ENCODE measurements at places on chromosomes 3 and 15.
A peak's percentile ranks its signal among the peaks of the same experiment; 100 is the strongest.

- DNase-seq = no peak
Observed at GRCh38 chr15:96657096-96657495, 326.6 kb downstream of the NR2F2 start.

DNA sequence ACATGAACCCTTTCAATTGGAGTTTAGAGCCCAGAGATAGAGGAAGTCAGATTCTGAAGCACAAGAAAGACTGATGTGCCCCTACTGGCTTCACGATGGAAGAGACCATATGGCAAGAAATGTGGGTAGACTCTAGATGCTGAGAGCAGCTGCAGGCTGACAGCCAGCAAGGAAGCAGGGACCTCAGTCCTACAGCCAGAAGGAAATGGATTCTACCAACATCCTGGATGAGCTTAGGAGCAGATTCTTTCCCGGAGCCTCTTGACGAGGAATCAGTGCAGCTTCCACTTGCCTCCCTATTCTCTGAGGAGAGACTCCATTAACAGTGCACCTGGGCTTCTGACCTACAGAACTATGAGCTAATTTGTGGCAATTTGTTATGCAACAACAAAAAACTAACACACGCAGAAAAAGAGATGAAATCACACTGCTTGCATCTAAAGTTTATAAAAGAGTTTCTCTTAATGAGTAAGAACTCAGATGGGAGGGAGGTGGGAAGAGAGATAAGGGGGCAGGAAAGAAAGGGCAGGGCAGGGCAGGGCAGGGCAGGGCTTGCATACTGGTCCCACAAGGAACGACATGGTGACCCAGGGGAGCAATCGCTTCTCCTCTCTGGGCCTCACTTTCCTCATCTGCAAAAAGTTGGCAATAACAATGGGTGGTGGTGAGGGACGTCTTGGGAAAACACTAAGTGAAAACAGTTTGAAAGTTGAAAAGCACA is 440.9 kb downstream of the FOXP1 start:
- DNase-seq = peak; percentile 30

DNA sequence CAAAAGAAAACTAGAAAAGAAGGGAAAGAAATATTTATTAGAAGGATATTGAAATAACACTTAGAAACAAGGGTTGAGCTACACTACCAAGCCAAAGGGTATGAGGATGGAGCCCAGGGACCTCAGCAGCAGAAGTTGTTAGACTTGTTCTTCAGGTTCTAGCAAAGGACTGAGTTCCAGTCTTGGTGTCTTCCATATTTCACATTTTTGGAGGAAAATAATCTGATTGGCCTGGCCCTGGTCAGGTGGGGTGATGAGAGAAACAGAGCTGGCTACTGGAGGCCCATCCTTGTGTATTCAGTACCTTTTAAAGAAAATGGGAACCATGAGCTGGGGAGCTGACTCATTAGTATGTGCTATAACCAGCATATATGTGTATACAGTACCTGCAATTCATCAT is 28.2 kb downstream of the PPP4R2 start:
- DNase-seq = peak; percentile 11

- no peak for DNase-seq
Observed at GRCh38 chr15:51193526-51193925, 98.8 kb upstream of the TNFAIP8L3 start.

- no peak for DNase-seq
Observed at GRCh38 chr15:32908872-32909271, 191.1 kb downstream of the GREM1 start.

- DNase-seq = peak; percentile 65
Observed at GRCh38 chr3:171375666-171376595, 84.3 kb downstream of the TNIK start.

- no peak for DNase-seq
Observed at GRCh38 chr3:24174614-24175013, 229.5 kb downstream of the NR1D2 start.

DNA sequence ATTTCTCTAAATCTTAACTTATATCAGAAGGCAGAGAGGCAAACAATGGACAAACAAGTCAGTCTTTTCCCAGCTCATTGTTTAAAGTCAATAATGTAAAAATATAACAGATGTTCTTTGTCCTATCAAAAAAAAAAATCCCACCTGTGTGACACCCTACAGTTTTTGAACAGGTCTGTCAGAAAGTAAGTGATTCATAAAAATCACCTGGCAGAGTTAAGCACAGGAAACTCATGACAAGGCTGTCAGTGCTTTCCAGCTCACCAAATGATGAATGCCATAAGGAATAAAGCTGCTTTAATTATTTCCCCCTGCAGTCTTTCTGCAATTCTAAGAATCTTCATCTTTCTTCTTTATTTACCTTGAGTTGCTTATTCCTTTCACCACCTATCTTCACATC is 30.3 kb downstream of the ROBO1 start:
- DNase-seq = no peak

DNA sequence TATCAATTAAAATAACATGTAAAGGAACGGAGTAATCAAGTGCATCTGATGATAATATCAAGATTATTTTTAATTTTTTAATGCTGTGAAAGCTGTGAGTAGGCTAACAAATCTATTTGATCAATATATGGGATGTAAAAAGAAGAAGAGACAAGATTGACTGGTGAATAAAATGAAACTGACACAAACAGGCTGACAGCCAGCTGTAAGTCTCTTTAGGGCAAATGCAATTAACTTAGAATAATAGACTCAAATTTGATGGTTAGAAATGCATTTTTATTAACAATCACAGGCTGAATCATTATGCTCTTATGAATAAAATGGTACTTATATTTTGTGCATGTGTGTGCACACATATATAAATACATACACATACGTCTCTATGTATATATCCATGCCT is 68.0 kb downstream of the MDFIC2 start:
- DNase-seq = no peak

DNA sequence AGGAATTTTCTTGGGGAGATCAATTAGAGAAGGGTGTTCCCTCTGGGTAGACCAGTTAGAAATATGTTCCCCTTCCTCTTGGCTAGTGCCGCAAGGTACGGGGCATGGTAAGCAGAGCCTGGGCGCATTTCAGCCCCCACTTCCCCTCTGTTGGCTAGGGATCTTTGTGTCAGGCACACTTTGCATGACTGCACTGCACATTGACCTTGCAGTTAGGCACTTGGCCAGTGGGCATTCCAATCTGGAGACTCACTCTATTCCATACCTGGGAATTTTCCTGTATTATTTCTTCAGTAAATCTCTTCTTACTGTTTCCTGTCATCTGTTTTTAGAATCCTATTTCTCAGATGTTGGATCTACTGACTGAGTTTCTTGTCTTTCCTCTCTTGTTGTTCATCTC is 30.0 kb upstream of the CACNA1D start:
- DNase-seq = peak; percentile 90

GRCh38 chr3:120816728-120817127 is 74.2 kb downstream of the GTF2E1 start:
- no peak for DNase-seq

GRCh38 chr3:43180694-43181093 is 74.8 kb upstream of the POMGNT2 start:
- no peak for DNase-seq

DNA sequence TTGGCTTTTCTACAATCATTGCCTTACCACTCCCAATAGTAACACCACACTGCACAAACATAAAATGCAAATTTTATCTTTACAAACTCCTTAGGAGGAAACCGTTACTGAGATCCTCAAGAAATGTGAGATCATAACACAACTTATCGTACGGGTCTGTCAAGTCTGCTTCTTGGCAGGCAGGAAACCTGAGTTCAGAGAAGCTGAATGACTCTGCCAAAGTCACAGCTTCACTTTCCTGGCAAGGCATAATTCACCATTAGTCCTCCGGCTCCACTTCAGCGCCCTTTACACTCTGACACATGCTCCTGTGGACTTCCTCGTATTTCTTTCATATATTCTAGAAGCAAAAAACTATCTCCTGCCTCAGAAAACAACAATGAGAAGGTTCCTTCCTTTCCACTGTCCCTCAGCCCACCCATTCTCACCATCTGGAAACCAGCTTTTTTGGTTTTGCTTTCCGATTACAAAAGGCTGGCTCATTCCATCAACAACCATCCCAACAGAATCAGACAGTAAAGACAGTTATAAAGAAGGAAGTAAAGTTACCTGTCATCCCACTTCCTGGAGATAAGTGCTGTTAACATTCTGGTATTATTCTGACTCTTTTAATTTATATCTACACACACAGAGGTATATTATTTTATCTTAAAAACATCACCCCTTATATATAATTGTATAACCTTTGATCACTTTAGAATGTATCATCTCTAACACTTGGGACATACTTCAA is 223.4 kb downstream of the STT3B start:
- DNase-seq = peak; percentile 76

GRCh38 chr3:98602078-98602678 is 8.8 kb upstream of the CPOX start:
- DNase-seq = peak; percentile 74

- DNase-seq = no peak
Observed at GRCh38 chr3:46407970-46408369, 911 bp downstream of the CCRL2 start.

DNA sequence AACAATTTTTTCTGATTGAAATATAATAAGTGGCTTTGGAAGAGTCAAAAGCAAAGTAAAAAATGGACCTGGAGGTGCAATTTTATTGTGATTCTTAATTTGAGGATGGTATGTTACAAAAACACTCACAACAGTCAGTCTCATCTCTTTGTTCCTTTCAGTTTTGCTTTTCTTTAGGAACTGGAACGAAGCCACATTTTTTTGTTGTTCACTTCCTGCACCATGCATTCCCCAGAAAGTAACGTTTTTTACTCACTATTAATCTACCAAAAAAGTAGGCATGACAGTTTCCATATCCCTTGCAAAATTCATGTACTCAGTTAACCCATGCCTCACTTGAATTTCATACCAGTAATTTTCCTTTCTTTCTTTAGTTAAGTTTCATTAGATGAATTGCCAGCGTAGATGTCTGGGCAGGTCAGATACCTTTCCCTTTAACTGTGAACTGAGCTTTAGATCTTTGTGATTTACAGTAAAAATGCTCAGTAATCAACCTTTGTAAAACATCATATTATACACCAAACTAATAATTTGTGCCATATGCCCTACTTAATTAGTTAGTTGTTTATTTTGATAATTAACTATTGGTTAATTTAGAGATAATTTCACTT is 384.3 kb downstream of the ROBO1 start:
- peak; percentile 25 for DNase-seq

DNA sequence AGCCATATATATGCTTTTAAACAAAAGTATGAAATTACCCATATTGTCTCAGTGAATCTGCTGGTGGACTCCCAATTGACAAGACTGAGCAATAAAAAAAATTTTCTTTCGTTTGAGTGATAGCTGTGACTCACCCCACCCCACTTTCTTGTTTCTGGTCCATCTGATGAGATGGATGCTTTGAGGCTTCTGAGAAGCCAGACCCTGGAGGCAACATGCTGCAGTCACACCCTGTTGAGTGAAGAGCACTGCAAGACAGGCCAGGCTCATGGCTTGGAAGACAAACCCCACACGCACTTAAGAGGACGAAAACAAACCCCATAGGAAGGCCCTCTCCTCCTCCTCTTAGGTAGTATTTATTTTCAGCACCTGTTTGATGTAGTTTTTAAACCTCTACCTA is 276.0 kb upstream of the TTC14 start:
- DNase-seq = no peak

DNA sequence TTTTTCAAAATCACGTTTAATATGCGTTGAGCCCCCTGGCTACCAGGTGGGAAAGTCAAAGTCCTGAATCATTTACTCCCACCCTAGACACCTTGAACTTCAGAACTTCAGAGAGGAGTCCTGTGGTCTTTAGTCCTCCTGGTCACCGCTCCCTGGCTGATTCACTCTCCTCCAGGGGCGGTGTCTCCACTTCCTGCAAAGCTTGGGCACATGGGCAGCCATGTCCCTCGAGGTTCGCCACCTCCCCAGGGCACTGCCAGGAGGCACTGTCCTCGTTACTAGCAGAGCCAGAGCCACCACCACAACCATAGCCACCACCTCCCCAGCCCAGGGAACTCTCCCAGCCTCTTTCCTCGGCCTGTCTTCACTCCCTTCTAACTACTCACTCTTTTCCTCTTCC is 31.0 kb downstream of the LOXL1 start:
- DNase-seq = peak; percentile 49

GRCh38 chr15:66489179-66489791 is 8.3 kb downstream of the SNAPC5 start:
- DNase-seq = peak; percentile 46

GRCh38 chr3:171691485-171691884 is 118.8 kb downstream of the PLD1 start:
- no peak for DNase-seq

- peak; percentile 91 for DNase-seq
Observed at GRCh38 chr3:127035677-127036076, 52.8 kb downstream of the PLXNA1 start.

GRCh38 chr3:45966950-45967640 is 23.8 kb downstream of the CXCR6 start:
- DNase-seq = no peak

GRCh38 chr3:149163066-149163465 is 33.6 kb downstream of the HPS3 start:
- no peak for DNase-seq

- DNase-seq = no peak
Observed at GRCh38 chr3:45442679-45443253, 54.4 kb downstream of the LARS2 start.

DNA sequence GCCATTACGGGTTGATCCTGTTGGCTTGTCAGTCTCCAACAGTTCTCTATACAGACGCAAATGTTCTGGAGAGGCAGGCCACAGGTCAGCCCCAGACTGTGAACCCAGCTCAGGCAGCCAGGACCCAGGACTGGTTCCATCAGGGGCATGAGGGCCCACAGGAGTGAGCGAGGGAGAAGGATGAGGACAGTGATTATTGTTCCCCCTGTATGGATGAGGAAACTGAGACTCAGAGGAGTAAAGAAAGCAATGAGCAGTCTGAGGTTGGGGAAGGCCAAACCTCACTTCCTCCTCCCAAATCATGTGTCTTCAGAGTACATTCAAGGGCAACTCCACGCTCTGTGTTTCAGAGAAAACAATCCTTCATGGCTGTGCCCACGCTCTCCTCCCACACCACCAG is 121.9 kb downstream of the RPLP1 start:
- no peak for DNase-seq

GRCh38 chr3:10777627-10778026 is 38.4 kb upstream of the SLC6A11 start:
- DNase-seq = no peak

- DNase-seq = no peak
Observed at GRCh38 chr15:39282663-39283208, 298.1 kb upstream of the THBS1 start.

All from kidney tubule cell (primary cell).